ENCODE measurements at places on chromosomes 12 and 14.

DNA sequence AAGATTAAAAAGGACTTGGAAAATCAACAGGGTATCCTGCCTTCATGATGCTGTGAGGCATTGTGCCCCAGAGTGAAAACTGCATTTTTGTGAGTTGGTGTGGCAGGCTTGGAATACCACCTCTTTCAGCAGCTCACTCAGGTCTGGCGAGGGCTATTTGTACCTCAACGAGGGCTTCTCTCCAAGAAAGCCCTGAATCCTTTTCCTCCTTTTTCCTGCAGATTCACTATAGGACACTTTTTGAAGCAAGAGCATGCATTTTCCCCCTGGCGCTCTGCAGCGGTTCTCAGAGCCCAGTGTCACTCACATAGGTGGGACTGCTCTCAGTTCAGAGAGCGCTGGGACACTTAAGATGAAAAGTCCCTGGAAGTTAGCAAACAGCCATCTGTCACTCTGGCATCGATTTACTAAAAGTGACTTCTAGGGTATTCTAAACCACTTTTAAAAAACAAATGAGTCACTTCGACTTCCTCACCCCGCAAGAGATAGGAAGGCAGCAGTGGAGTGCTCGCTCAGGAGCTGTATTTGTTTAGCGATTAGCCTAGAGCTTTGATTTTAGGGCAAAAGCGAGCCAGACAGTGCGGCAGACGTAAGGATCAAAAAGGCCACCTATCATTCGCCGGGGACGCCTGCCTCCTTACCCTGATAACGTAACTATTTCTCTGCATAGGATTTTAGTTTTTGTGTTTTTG, 782 bp upstream of the LGR5 start:
- DNase-seq: no peak

DNA sequence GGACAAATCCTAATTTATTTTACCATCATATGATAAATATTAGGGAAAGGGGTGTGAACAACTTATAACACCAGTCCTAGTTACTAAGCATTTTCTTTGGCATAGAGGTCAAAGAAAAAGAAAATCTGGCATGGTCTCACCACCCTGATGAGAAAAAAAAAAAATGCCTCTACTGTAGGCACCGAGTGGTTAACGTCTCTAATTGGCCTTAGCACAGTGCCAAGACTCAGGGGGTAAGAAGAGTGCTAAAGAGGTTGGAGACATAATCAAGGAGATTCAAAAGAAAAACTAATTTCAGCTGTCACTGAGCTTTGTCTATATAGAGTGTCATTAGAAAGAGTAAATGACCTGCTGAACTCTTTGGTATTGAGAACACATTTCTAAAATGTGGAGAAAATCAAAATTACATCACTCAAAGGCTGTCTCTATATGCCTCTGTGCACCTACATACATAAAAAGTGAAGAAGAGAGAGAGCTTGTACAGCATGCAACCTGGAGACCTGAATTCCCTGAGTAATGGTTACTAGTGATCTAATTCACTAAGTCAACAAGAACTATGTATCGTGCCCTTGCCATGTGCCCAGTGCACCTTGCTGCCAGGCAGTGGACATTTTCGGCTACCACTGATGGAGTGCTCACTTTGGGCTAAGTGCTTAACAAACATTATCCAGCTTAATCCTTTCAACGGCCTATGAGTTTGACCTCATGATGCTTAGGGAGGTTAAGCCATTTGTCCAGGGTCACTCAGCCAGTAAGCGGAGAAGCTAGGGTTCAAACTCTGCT, 113.8 kb upstream of the G2E3 start:
- no peak for DNase-seq

DNA sequence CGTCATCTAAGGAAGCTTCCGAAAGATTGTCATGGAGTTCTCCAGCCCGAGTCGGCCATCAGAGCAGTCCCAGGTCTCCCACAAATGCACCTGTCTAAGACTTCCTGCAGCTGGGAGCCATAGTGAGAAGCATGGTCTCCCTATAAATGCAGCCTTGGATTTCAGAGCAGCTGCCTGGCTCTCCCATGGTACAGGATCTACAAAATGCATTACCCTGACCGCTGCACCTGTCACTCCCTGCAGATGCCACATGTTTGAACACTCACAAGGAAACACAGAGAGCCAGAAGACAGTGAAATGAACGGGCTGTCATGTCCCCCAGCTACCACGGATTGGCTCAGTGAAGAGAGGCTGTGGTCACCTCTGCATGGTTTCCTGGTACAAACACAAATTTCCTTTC, 702.7 kb downstream of the MED13L start:
- DNase-seq: no peak

GRCh38 chr14:54344445-54344844, 52.4 kb upstream of the CDKN3 start:
- DNase-seq: no peak

DNA sequence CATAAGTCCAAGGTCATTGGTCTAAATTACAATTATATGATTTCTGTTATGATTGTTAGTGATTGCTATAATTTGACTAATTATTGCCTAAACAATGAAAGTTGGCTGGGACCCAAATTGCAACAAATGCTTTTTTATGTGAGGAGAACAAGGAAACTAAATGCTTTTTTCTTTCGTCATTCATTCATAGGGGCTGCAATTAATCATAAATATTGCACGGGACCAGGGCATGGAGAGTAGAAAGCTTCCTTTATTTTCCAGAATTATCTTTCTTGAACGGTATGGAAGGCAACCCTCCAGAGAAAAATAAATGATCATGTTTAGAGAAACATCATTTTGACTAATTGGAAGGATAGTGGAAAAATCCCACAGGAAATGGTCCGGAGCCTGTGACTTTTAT, 32.6 kb upstream of the ARHGAP5 start:
- DNase-seq: no peak

DNA sequence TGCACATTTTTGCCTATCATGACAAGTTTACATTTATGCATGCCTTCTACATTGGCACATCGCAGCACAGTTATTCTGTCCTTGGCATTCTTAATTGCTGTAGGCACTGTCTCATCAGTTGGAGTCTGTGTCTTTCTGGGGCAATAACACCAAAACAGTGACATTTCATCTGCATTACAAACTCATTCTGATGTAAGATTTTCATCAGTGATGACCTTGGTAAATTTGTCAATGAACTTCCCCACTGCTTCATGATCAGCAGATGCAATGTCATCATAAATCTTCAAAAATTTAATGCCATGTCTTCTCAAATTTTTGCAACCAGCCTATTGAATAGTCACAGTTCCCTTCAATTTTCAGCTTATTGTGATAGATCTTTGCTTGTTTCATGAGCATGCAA, 85.5 kb downstream of the CAPZA3 start:
- no peak for DNase-seq

GRCh38 chr14:75570797-75571196, 7.6 kb upstream of the FLVCR2 start:
- no peak for DNase-seq

- DNase-seq: no peak
Measured at GRCh38 chr12:15534322-15534721, 212.0 kb downstream of the PTPRO start.

- no peak for DNase-seq
Measured at GRCh38 chr12:106113042-106113441, 25.7 kb downstream of the NUAK1 start.

DNA sequence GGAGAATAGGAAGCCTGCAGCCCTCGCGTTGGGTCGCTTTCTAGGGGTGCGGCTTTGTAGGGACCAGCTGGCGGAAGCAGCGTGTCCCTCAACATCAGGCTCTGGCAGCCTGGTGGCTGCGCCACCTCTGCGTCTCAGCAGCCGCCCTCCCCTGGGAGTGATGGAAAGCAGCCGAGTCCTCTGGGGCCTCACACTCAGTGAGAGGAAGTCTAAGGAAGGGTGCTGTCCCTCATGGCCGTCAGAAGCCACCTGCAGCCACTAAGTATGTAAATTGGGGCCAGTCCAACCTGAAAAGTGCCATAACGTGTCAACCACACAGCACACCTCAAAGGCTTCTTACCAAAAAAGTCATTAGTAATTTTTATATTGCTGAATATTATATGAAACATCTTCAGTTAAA, 80.3 kb downstream of the WDR20 start:
- no peak for DNase-seq

DNA sequence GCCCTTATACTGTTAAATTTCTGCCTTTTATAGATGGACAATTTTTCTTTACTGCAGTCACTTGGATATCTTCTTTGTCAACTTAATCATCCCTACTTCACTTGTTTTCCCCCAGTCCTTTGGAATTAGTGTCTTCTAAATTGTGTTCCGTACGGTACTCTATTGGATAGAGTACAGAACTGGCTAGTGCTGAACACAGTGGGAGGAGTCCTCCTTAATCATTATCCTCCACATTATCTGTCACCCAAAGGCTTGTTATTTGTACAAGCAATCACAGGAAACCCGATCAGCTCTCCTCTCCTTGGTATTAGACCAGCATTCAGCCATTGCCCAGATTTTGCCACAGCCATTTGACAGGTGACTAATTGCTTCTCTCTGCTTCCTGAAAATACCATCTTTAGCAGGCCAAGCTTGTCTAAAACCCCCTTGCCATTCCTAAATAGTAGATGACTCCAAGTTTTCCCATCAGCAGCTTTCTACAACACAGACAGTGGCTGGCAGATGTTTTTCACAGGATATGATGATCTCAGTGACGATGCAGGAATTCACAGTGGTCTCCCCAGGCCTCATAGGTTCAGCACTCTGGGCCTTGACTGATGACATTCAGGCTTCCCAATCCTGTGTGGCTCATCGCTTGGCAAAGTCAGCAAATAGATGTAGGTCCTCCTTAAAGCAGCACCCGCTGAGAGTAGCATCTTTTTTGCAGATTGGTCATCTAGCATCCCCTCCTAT, 216.0 kb upstream of the RGS6 start:
- no peak for DNase-seq

- DNase-seq: no peak
Measured at GRCh38 chr12:62192903-62193250, 67.3 kb upstream of the USP15 start.

- DNase-seq: no peak
Measured at GRCh38 chr14:33376510-33376909, 437.8 kb downstream of the NPAS3 start.

DNA sequence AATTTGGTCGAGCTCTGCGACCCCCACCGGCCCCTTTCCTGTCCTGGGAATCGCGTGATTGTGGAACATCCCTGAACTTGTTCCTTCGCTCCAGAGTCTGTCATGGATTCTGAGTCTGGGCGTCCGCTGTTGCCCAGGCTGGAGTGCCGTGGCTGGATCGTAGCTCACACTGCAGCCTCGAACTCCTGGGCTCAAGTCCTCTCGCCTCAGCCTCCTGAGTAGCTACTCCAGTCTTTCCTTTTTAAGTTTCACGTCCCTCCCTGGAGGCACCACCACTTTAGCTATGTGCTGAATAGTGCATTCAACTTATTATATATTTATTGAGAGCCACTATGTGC, 698 bp downstream of the ACOT6 start:
- DNase-seq: peak; percentile 43

DNA sequence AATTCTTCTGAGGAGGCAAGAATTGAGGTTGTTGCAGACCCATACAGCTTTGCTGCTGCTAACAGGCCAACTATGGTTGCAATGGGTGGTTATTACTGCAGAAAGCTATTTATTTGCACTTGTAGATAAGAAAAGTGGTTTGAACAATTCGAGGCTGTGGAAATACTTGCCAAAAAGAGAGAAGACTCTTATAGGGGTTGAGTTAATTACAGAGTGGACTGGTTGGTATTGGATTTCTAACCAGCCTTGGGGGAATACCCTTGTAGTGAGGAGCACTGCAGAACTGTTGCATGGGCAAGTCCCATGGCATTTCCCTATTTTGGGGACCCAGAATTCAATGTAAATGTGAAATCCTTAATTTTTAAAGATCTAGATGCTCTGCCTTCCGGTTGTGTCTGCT, 120.5 kb downstream of the KCNMB4 start:
- DNase-seq: no peak
